Activated effector memory CD4-positive, alpha-beta T cell treated with anti-CD3 and anti-CD28 coated beads, Interleukin-2, amount 50 U/mL, for 16 hours (primary cell): ENCODE measurements at places on chromosomes 4 and X.

GRCh38 chr4:124953061-124953460 lies 240.5 kb upstream of the ANKRD50 start:
- DNase-seq = no peak

GRCh38 chrX:97882306-97882705 lies 998.6 kb downstream of the RPA4 start:
- no peak for DNase-seq

DNA sequence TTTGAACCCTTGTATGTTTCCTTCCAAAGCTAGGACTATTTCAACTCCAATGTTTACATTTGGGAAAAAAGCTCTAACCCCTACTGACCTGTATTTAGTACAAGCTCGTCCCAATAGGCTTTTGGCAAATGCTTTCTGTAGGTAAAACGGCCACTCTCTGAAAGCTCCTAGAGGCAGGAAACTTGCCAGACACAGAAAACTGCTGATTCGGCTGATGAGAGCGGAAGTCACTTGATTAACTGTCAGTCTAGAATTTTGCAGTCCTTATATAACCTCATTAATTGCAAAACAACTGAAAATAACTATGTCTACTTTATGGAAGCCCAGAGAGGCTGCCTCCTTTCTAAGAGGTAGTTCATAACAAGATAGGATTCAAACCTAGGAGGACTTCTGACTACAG lies 108.1 kb downstream of the TSPAN7 start:
- DNase-seq = no peak

GRCh38 chr4:173253561-173253960 lies 80.6 kb downstream of the HMGB2 start:
- DNase-seq = no peak

GRCh38 chr4:16757080-16757521 lies 141.3 kb downstream of the LDB2 start:
- DNase-seq = no peak

- DNase-seq = no peak
These were observed 322.9 kb downstream of the RAPGEF2 start for GRCh38 chr4:159425737-159426305.

DNA sequence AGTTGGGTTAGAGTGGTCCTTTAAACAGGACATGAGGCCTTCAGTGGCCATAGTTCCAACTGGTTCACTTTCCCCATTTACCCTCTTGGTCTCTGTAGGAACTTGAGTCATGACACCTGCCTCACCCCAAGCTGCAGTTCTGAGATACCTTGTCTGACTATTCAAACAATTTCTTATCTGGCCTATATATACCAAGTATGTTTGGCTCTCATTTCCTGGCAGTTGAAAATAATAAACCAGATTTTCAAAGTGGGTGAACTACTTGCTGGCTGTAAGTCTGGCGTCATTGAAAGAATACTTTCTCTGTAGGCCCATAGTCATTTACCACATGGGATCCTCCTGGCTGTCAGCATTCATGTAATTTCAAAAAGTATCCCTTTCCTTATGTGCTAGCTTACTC lies 228.8 kb downstream of the SHROOM3 start:
- no peak for DNase-seq

GRCh38 chr4:88138561-88138960 lies 19.9 kb downstream of the ABCG2 start:
- no peak for DNase-seq

DNA sequence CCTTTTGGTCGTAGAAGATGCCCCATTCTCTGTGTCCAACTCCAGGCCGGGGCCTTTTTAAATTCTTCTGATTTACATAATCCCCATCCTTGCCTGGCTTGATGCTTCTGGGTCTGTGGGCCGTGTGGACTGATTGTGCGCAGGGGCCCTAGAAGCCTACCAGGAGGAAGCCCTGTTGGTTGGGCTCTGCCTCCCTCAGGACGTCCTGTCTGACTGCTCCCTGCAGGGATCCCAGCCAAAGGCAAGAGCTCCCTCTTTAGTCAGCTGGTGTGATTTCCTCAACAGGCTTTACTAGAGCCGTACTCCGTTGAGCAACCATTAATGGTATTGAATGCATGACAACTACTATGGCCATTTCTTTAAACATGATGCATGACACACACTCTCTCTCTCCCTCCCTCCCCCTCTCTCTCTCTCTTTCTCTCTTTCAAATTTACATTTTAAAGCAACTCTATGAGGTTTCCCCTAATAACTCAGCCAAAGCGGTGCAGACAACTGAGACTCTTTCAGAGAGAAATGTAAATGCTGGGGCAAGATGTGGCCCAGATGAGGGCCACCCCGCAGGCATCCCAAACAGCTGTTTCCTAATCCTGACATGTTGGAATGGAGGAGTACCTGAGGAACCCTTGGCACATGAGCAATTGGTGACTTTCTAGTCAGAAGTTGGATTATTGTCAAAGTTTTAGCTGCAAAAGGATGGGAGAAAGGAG lies 117.3 kb downstream of the DRD5 start:
- no peak for DNase-seq

DNA sequence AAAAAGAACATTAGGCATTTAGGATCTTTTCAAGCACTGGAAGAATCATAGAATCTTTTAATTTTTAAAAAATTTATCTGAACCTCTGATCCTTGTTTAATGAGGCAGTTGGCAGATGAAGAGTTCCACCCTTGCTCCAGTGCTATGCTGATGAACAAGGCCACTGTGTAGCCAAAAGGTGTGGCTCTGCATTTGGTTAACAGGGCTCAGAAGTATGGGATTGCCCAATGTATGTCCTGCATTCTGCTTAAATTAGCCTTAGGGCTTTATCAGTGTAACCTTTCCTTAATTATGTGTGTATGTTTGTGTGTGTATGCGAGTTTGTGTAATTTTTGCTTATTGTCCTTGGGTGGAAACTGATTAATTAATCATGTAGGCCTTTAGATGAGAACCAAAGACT lies 43.3 kb upstream of the PPM1K start:
- no peak for DNase-seq

- DNase-seq = no peak
These were observed 15.0 kb downstream of the NKX3-2 start for GRCh38 chr4:13529128-13529919.

DNA sequence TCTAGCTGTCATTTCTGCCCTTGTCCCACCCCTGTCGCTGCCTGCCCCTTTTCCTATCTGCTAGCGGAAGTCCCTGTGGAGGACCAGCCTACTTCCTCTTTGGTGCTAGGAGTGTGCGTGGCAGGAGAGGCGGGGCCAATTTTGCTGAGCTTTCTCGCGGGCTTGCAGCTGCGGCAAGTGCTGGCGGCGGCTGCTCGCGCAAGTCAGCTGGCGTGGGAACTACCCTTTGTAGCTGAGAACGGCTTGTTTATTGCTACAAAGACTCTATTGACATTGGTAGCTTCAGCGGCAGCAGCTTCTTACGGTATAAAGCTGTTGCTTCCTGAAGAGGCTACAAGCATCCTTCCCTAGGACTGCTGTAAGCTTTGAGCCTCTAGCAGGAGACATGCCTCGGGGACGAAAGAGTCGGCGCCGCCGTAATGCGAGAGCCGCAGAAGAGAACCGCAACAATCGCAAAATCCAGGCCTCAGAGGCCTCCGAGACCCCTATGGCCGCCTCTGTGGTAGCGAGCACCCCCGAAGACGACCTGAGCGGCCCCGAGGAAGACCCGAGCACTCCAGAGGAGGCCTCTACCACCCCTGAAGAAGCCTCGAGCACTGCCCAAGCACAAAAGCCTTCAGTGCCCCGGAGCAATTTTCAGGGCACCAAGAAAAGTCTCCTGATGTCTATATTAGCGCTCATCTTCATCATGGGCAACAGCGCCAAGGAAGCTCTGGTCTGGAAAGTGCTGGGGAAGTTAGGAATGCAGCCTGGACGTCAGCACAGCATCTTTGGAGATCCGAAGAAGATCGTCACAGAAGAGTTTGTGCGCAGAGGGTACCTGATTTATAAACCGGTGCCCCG lies at the start of gene MAGEH1:
Gene MAGEH1, plus strand, starts transcription at position 138 of the 843 bp plus-strand sequence. Its CDS starts 248 bp downstream, at position 386.
- peak; percentile 91 for DNase-seq

DNA sequence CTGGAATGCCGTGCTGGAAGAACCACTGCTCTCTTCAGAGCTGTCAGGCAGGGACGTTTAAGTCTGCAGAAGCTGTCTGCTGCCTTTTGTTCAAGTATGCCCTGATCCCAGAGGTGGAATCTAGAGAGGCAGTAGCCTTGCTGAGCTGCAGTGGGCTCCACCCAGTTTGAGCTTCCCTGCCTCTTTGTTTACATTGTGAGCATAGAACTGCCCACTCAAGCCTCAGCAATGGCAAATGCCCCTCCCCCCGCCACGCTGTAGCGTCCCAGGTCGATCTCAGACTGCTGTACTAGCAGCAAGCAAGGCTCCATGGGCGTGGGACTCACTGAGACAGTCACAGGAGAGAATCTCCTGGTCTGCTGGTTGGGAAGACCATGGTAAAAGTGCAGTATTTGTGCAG lies 34.8 kb upstream of the MUC7 start:
- DNase-seq = no peak

GRCh38 chrX:40964633-40965586 lies 120.3 kb upstream of the USP9X start:
- DNase-seq = no peak

- no peak for DNase-seq
These were observed 16.0 kb upstream of the LSM6 start for GRCh38 chr4:146159384-146160058.

DNA sequence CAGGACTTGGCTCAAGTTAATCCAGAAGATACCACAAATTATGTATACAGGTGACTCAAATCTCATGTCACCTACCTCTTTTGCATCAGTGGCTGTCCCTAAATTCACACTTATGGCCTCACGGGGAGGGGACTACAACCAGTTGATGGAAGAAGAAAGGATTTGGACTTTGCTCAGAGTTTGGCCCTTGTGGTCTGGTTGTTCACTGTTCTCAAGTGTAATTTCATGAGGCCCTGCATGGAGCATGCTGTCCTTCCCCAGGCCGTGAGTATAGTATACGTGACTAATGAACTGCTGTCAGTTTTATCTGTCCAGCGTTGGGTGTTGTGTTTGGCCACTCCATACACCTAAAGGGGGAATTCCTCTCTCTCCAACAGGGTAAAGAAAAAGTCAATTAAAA lies 27.5 kb upstream of the LSM6 start:
- DNase-seq = no peak

DNA sequence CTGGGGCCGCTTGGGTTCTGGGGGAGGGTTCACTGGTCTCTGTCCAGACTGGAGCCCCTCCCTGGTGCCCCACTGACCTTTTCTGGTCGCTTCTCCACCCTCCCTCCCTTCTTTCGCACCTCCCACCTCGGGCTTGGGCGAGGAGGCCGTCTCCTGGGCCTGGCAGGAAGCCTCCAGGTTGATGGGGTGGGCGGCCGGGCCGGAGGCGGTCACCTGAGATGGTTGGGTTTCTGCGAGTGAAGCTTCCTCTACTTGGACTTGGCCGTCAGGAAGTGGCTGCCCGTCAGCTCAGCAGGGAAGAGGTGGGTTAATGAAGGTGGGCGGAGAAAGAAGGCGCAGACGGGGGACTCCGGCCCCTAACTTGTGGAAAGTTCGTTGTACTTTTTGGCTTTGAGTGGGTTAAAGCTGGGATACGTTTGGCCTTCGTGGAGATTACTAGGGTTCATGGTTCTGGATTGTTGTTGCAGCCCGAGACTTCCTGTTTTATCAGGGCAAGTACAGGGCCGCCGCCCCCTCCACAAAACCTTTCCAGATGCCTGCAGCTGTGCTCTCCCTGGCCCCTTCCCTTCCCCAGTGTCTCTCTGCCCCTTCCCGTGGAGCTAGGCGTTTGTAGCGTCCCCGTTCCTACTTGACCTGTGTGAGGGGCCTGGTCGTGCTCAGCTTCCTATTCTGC lies 1.2 kb downstream of the AKAP17A start:
- DNase-seq = peak; percentile 72

DNA sequence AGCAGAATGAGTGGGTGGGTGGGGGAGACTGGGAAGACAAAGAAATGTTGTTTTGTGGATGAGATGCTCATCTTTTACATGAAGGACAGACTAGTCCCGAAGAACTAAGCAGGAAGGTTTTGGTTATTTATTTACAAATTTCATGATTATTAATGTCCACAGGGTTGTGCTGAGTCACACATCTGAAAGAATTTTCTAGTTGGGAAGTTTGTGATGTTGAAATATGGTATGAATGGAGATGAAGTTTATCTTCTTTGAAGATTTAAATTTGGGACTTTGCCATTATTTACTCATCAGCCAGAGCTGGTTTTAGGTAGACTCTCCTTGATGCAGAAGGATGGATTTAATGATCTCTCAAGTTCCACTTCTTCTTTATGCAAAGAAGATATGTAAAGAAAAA lies 75.5 kb downstream of the MOSPD2 start:
- DNase-seq = no peak

DNA sequence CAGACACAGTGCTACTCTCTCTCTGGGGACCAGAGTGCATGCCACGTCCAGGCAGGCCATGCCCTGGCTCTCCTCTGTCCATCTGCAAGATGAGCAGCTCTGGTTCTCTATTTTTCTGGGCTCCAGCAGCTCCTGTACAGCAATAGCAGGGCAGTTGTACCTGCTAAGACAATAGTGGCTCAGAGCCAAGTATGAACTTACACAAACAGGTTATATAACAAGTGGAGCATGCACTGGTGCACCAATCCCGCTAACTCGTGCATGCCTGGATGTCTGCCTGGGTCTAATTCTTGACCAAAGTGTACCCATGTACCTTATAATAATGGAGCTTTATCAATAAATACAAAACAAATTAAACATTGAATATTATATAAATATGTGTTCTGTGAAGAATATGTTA lies 392.3 kb downstream of the CENPC start:
- DNase-seq = no peak

- no peak for DNase-seq
These were observed 42.7 kb upstream of the DDX3X start for GRCh38 chrX:41291309-41291708.

- DNase-seq = no peak
These were observed 329.4 kb upstream of the PCDH18 start for GRCh38 chr4:137861682-137862081.
